ENCODE measurements at places on chromosomes 1 and 21.
A peak's percentile ranks its signal among the peaks of the same experiment; 100 is the strongest.

DNA sequence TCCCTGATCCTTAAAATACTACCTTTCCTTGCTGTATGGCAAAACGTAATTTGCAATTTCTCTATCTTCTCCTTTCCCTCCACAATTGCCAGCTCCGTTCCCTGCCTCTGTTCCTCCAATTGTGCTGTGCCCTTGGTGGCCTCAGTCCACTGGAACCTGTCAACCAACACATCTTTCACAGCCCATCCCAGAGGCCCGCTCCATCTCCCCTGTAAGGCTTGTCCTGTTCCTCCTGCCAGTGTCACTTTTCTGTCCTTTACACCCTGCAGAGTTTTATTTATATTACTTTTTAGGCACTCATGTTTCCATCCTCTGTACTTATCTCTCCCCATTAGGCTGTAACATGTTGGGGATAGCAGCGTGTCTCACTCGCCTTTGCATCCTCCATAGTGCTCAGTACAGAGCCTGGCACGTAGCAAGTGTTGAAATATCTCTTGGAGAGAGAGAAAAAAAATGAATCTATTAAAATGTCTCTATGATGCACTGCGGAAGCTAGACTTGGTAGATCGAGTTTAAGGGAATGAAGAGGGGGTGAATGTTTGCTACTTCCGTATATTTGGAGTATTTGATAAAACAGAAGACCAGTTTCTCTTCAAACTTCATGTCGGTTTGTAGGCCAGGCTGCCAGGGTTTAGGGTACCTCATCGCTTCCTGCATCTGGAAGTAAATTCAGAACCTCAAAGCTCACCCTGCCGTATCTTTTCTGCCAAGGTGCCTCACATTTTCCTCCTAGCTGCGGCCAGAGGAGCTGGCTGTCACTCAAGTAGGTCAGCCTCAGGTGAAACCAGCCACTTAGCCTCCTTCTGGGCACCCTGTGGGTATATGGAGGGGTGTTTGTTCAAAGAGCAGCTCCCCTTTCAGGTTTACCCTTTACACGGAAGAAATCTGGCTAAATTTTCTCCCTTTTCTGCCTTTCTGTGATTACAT lies 303.8 kb downstream of the TM2D1 start:
- no peak for DNase-seq

DNA sequence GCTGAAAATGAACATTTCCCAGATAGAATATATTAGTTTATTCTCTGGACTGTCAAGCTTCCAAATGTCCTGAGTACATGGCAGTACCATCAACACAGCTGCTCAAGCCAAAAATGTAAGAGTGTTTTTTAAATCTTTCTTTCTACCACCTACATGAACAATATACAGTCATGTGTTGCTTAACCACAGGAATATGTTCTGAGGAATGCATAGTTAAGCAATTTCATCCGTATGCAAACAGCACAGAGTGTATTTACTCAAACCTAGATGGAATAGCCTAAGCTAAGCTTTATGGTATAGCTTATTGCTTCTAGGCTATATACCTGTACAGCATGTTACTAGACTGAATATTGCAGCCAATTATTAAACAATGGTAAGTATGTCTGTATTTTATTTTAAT lies 561.9 kb upstream of the ADGRL4 start:
- DNase-seq = no peak

DNA sequence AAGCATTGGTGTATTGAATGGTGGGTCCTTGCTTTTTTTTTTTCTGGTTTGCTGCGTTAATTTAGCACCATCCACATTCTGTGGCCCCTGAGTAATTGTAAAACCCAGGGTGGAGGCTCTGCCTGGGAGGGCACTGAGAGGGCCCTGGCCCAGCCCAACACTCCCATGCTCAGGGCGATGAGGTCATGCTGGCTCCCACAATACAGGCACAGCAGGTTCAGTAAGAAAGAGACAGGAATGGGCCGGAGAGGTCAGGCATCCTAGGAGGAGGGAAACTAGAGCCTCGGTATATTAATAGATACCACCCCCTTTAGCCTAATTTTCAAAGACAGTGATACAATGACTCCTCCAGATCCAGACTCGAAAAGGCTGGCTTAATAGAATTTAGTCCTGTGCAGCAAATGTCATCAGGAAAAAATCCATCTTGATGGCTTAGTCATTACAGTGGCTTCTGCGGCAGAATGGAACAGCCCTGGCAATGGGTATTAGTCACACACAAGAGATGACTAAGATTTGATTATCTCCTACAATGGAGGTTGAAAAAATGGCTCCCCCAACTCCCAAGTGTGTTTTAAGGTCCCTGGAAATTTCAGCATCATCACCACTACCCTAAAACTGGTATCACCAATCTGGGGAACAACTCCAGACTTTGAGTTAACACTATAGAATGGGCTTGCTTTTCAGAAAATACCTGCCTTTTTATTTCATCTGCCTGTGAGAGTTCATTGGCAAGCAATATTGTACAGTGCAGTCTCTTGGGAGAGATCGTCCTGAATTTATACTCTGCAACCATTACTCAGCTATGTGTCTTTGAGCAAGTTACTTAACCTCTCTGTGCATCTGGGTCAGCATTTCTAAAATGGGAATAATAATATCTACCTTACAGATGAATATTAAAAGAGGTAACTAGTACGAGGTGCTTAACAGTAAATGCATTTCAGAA lies 43.9 kb upstream of the LYST start:
- no peak for DNase-seq

- peak; percentile 76 for DNase-seq
These were observed 78.9 kb downstream of the SLC66A1 start for GRCh38 chr1:19390901-19391595.

- no peak for DNase-seq
These were observed 4.8 kb downstream of the ETV3 start for GRCh38 chr1:157133426-157133825.

- peak; percentile 61 for DNase-seq
These were observed 3.1 kb downstream of the ACAP3 start for GRCh38 chr1:1304331-1305299.

- DNase-seq = no peak
These were observed 995 bp downstream of the COLGALT2 start for GRCh38 chr1:184036517-184036949.

- no peak for DNase-seq
These were observed 23.1 kb downstream of the CYB5RL start for GRCh38 chr1:54176621-54177327.

DNA sequence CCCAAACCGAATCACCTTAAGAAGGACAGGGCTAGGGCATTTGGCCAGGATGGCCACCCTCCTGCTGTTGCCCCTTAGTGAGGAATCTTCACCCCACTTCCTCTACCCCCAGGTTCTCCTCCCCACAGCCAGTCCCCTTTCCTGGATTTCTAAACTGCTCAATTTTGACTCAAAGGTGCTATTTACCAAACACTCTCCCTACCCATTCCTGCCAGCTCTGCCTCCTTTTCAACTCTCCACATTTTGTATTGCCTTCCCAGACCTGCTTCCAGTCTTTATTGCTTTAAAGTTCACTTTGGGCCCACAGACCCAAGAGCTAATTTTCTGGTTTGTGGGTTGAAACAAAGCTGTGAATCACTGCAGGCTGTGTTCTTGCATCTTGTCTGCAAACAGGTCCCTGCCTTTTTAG lies 3.6 kb downstream of the BTG2 start:
- DNase-seq = peak; percentile 75

DNA sequence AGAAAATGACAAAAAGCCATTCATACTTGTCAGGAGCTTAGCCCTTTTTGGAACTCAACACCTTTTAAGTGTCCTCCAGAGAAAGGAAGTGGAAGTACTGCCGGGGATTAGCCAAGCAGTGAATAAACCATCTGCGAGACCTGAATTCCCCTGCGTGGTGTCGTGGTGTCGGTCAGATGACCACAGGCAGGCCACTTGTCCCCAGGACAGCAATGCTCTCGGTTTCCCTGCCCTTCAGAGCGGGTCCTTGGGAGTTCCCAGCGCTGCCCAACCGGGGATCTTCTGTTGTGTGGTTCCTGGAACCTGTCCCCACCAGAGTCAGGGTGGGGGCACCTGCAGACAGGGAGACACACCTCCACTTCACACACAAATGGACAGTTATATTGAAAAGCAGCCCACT lies 9.2 kb downstream of the GPR157 start:
- DNase-seq = no peak

GRCh38 chr1:52473039-52473438 lies 68.6 kb downstream of the PRPF38A start:
- DNase-seq = no peak

DNA sequence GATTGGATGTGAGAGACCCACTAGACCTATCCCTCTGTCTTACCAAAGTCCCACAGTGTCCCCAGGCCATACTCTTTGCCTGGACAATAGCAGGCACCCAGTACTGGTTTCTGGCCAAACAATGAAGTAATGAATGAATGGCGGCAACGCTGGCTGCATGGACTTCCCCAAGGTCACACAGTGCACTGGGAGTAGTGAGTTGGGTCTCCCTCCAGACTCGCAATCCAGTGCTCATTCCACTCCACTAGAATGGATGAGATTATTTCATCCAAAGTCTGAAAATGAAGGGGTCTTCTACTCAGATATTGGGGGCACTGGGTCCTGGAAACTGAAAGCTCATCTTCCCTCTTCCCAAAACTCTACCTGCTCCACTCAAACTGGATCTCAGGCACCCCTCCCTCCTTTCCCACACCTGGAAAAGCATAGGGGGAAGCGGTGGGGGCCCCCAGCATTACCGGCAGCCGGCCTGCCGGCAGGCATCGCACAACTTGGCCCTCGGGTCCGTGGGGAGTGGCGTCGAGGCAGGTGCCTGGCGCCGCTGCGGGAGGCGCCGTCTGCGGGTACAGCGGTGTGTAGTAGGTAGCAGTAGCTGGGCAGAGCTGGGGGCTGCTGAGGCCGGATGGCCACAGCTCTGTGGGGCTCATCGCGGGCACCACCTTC lies 816 bp downstream of the E2F2 start:
- DNase-seq = peak; percentile 73

DNA sequence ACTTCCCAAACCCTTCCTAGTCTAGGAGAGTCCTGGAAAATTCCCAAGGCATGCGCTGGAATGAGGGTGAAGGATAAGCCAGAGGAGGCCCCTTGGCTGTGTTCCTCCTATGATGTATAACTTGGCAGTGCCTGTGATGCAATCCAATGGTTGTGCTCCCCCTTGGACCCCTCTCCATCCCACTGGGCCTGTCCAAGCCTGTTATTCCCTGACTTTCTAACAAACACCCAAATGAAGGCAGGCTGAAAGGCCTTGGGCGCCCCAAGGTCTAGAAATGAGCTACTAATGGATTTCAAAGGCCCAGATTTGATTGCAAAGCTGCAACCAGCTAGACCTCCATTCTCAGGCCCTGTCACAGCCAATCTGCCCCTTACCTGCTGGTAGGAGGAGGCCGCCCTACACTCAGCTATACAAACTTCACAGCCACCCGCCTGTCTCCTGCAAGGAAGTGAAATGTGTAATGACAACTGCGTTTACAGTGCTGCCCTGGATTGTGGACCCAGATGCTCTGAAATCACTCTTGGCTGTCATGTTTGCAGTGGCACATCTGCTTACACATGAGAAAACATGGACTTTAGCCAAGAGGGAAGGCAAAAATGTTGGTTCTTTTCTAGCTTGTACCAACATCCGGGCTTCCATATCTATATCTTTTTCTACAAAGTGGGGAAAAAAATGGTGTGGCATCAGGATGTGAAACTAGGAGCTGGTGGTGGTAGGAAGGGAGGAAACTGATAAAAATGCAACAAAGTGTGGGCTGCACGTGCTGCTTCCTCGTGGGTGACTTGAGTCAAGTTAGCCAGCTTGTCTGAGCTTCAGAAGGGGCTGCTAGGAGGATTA lies 130.4 kb downstream of the TRABD2B start:
- DNase-seq = no peak

- no peak for DNase-seq
These were observed 10.0 kb upstream of the ARHGAP29 start for GRCh38 chr1:94247138-94248094.

DNA sequence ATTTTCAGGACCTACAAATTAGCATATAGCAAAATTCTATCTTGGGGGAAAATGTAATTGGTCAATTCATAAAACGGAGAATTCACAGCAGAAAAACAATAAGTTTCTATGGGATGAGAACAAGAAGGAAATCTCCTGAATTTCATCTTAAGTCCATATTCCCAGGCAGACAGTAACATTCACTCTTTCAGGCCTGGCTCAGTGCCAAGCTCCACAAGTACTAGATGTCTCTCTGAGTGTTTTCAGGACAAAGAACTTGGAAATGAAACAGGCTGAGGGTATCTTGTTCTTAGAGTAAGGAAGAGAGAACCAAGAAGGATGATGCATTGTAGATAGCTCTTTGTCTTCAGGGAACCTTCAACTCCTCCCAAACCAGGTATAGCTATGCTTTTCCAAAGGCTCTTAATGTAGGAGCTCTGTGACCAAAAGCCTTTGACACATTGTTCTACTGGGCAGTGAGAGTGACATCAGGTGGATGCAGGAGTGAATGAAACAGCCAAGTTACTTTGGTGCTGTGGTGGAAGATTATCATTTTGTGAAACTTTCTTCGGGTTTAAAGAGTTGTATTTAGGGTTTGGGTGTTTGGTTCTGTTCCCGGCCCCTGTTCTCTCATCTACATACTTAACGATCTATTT lies 298.3 kb downstream of the GPATCH2 start:
- no peak for DNase-seq

DNA sequence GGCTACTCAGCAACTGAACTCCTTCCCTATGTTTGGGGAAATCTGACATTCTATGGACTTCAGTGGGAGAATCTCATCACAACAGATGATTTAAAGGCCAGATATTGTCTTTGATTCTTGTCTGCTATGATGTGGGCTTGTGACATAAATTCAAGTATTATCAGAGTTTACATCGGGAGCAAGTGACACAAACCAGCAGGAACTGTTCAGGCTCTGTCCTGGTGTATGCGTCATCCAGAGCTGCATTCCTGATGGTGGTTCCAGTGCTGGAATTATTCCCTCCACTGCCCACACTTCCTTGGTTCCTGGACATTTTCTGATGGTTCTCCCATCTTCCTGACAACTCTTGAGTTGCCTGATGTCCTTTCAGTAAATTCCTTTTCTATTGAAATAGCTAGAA lies 10.8 kb upstream of the LSM10 start:
- DNase-seq = no peak

GRCh38 chr1:209825591-209826434 lies 2.0 kb upstream of the UTP25 start:
- DNase-seq = no peak

DNA sequence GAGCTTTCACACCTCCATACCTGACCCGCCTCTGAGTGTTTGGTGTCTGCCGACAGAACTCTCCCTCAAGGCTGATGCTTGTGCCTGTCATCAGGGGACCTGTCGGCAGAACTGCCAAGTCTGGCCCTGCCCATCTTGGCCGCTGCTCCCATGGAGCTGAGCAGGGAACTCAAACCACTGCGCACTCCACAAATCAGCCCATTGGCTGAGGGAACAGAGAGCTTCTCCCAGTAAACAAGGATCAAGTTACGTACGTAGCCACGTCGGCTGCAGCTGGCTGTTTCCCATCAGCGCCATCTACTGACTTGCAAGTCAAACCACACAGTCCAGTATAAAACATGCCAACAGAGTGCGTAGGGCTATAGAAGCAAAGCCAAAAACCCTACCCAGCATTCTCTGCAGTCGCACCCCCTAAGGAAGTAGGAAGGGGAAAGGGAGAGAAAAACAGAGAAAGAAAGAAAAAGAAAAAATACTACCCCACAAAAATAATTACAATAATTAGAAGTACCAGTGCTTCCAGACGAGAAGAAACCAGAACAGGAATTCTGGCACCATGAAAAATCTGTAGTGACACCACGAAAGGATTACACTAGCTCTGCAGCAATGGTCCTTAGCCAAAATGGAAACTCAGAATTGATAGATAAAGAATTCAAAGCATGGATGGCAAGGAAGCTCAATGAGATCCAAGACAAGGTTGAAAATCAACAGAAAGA lies 13.1 kb downstream of the KRTAP13-1 start:
- DNase-seq = peak; percentile 75
